Spinal cord (tissue), 10 donors: ENCODE measurements at places on chromosomes 11 and 22.

- H3K27ac ChIP-seq, result no peak overlapping the region
- H3K4me3 ChIP-seq, result no peak overlapping the region
- no peaks in the 10 kb centered on the region for H3K4me1 ChIP-seq
- H3K27me3 ChIP-seq, result no peaks in the 10 kb centered on the region
- DNase-seq, result no peak
Observed at GRCh38 chr11:44469412-44469811, 96.1 kb upstream of the CD82 start.

- no peak overlapping the region for H3K4me3 ChIP-seq
- H3K36me3 ChIP-seq, result no peaks in the 10 kb centered on the region
- H3K27me3 ChIP-seq, result no peaks in the 10 kb centered on the region
- H3K27ac ChIP-seq, result no peak overlapping the region
- DNase-seq, result no peak
Observed at GRCh38 chr11:37532271-37532670, 934.2 kb upstream of the RAG2 start.

DNA sequence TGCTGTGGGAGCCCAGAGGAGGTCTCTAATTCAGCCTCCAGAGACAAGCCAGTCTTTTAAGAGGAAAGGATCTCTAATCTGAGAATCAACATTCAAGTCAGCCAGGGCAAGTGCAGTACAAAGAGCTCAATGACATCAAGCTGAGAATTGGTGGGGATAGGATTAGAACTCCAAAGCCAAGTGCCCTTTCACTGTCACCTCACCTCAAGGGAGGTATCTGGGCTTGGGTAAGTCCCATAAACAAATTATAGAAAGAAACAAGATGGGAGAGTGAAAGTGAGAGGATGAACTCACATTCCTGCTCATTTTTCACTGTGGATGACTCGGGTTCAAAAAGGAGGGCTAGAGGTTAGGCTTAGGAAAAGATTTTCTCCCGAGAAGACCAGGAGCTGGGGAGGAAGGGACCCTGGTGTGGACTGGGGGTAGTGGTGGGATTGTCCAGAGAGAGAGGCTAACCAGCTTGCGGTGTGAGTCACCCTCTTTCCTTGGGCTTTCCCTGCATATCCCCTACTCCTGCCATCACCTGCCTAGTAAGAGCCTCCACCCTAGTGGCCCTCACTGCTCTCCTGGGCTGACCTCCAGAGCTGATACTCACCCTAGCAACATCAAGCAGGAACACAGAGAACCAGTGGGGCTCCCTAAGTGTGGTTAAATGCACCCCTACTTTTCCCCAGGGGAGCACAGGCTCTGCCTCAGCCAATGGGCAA, 70.4 kb downstream of the RRM1 start:
- no peak for DNase-seq
- H3K4me1 ChIP-seq, result no peaks in the 10 kb centered on the region
- H3K36me3 ChIP-seq, result no peaks in the 10 kb centered on the region
- H3K27ac ChIP-seq, result no peak overlapping the region
- H3K4me3 ChIP-seq, result no peak overlapping the region
- no peaks in the 10 kb centered on the region for H3K27me3 ChIP-seq

- H3K27me3 ChIP-seq, result no peaks in the 10 kb centered on the region
- H3K36me3 ChIP-seq, result peaks cover 4% of the 10 kb centered on the region
- no peak for DNase-seq
- peak overlapping the region; percentile 61 for H3K27ac ChIP-seq
- peak overlapping the region; percentile 55 for H3K4me3 ChIP-seq
Observed at GRCh38 chr11:57427727-57428082, 784 bp upstream of the SLC43A3 start.

- no peak overlapping the region for H3K27ac ChIP-seq
- H3K4me3 ChIP-seq, result no peak overlapping the region
- no peak for DNase-seq
Observed at GRCh38 chr11:5700421-5701054, 10.9 kb downstream of the TRIM22 start.

- no peaks in the 10 kb centered on the region for H3K27me3 ChIP-seq
- no peak overlapping the region for H3K4me3 ChIP-seq
- no peak for DNase-seq
- H3K27ac ChIP-seq, result no peak overlapping the region
Observed at GRCh38 chr11:71519546-71519945, 7.5 kb upstream of the KRTAP5-7 start.

DNA sequence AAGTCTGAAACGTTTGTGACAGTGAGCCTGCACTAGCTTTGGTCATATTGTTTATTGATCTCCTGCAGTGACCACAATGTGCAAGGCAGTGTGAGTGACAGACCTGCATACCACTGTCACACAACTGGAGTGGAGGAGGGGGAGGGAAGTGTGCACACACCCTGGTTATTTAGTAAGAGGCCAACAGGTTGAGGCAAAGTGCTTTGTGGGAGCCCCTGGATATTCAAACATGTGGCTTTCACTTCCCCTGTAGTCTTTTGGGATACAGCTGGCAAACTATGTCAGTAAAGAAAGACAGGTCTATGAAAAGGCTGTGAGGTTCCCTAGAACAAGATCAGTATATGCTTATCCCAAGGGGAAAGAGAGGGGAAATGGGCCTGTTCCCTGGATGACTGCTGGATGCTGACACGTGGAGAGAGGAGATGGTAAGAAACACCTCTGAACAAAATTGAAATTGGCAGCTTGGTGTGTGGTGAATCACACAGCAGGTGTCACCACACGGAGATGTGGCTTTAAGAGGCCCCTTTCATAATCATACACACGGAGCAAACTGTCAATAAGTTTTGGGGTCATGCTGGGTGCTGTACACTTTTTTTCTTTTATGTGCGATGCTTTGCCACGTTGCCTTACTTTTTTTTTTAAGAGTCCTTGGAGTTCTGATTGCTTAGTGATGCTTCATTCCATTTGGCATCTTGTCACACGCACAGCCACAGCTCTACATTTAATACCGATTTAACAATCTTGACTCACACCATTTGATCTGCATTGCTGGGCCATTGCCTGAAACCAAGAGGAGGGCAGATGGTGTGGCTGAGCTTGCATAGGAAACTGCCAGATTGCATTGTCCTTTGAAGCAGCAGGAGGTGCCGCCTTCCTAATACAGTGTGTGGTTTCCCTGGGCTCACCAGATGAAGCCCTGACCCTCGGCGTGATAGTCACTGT, 11.3 kb downstream of the OSBP2 start:
- peak; percentile 90 for DNase-seq
- no peaks in the 10 kb centered on the region for H3K36me3 ChIP-seq
- no peak overlapping the region for H3K4me3 ChIP-seq
- no peaks in the 10 kb centered on the region for H3K27me3 ChIP-seq
- H3K4me1 ChIP-seq, result peaks cover 9% of the 10 kb centered on the region

- no peaks in the 10 kb centered on the region for H3K36me3 ChIP-seq
- DNase-seq, result no peak
- H3K27ac ChIP-seq, result no peak overlapping the region
- H3K4me1 ChIP-seq, result peaks cover 8% of the 10 kb centered on the region
- H3K27me3 ChIP-seq, result no peaks in the 10 kb centered on the region
Observed at GRCh38 chr11:92803391-92803790, 166.1 kb upstream of the MTNR1B start.

GRCh38 chr22:39530692-39531331, 1.7 kb downstream of the RPS19BP1 start:
- H3K4me1 ChIP-seq, result peaks cover 64% of the 10 kb centered on the region
- no peak overlapping the region for H3K4me3 ChIP-seq
- H3K36me3 ChIP-seq, result peaks cover 57% of the 10 kb centered on the region
- no peaks in the 10 kb centered on the region for H3K27me3 ChIP-seq
- H3K27ac ChIP-seq, result no peak overlapping the region

- DNase-seq, result no peak
- no peak overlapping the region for H3K27ac ChIP-seq
- no peaks in the 10 kb centered on the region for H3K4me1 ChIP-seq
- H3K4me3 ChIP-seq, result no peak overlapping the region
Observed at GRCh38 chr11:122348659-122349409, 232.8 kb upstream of the BLID start.

DNA sequence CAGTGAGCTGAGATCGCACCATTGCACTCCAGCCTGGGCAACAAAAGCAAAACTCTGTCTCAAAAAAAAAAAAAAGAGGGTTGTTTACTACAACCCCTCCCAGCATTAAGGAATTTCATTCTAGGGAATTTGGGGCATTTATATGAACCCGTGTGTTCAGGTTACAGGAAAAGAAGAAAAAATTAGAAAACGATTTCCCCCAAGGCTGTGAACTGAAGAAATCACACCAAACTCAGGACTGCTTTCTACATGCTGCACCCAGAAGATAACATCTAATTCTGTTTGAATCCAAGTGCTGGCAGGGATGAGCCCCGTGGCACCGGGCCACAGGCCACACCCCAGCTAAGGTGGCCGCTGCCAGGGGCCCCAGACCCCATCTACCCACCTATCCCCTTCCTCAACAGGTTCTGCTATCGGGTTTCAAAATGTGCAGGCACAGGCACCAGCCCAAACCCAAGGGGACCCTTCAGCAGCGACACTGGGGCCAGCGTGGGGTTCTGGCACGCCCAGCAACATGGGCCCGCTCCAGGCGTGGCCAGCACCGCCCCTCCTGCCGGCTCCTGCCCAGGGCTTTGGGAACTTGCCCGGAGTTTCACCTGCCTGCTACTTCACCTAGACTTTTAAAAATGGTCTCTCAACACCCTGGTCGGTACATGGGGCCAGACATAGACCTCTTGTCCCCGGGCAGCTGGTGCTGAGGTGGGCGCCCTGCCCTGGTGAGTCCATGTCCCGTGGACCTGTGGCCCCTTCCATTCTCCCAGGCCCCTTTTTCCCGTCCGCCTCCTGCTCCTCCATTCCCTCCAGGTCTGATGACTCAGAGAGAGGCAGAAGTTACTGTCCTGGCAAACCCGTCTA, 11.8 kb downstream of the CELSR1 start:
- peaks cover 2% of the 10 kb centered on the region for H3K4me1 ChIP-seq
- H3K27ac ChIP-seq, result no peak overlapping the region
- H3K36me3 ChIP-seq, result no peaks in the 10 kb centered on the region
- no peak for DNase-seq

DNA sequence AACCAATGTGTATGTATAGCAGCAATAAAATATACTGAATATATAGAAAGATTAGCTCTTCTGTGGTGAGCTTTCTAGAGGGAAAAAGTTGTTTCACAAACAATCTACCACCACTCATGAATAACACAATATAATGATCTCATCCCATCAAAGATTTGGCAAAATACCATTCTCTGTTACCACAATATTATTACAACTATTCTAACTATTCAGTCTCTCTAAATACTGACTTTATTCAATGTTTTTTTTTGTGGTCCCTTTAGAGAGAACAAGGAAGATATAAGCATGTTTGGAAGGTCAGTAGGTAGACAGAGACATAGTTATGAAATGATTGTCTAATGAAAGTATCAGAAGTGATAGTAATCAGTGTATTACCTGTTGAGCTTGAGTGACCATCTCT, 7.8 kb downstream of the CCDC90B start:
- DNase-seq, result no peak
- no peaks in the 10 kb centered on the region for H3K4me1 ChIP-seq
- no peak overlapping the region for H3K4me3 ChIP-seq
- no peak overlapping the region for H3K27ac ChIP-seq
- H3K27me3 ChIP-seq, result no peaks in the 10 kb centered on the region
- peaks cover 10% of the 10 kb centered on the region for H3K36me3 ChIP-seq

DNA sequence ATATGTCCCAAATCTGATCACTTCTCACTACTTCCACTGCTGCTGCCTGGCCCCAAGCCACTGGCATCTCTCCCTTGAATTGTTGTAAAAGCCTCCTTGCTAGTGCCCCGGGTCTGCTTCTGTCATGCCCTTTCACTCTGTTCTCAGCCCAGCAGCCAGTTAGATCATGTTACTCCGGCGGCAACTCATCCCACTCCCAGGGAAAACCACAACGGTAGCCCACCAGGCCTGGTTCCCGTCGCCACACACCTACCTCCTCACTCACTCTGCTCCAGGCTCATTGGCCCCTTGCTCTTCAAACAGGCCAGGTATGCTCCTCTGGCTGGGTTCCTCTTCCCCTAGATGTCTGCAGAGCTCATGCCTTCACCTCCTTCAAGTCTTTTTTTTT, 3.8 kb upstream of the MARK2 start:
- H3K4me1 ChIP-seq, result peaks cover 16% of the 10 kb centered on the region
- peaks cover 5% of the 10 kb centered on the region for H3K36me3 ChIP-seq
- no peaks in the 10 kb centered on the region for H3K27me3 ChIP-seq
- no peak for DNase-seq
- H3K4me3 ChIP-seq, result no peak overlapping the region

DNA sequence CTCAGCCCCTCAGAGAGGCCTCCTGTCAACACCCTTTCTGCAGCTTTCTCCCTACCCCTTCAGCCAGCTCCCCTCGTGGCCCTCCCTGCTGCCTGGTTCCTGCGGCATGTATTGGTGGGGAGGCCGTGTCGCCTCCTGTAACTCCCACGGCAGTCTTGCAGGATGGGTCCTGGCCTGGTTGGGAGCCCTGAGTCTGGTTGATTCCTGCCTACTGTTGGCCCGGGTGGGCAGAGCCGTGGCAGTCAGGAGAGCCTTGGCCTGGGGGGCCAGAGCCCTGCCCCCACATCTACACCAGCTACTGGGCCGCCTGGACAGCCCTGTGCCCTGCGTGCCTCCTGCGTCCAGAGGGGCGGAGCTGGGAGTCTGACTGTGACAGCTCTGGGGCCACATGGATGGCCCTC, 30.3 kb upstream of the GRAMD4 start:
- peaks cover 83% of the 10 kb centered on the region for H3K4me1 ChIP-seq
- H3K36me3 ChIP-seq, result peaks cover 49% of the 10 kb centered on the region
- H3K4me3 ChIP-seq, result no peak overlapping the region
- H3K27ac ChIP-seq, result no peak overlapping the region

DNA sequence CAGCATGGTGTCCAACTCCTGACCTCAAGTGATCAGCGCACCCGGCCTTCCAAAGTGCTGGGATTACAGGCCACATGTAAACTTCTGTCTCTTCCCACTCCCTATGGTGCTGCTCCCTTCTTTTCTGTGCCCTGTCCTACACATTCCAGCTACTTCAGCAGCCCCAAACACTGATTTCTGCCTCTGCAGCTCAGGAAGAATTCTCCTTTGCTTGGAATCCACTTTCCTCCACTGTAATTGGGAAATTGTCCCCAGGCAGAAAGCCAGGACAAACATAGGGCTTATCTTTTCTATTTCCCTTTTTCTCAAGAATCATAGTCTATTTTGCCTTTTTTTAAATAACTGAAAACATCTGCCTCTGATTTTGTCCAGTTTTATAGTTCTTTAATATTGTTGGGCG, 21.3 kb upstream of the DRG1 start:
- H3K36me3 ChIP-seq, result no peaks in the 10 kb centered on the region
- DNase-seq, result no peak
- H3K4me3 ChIP-seq, result no peak overlapping the region
- H3K27me3 ChIP-seq, result no peaks in the 10 kb centered on the region
- H3K27ac ChIP-seq, result no peak overlapping the region

- DNase-seq, result no peak
- no peak overlapping the region for H3K4me3 ChIP-seq
- H3K27ac ChIP-seq, result no peak overlapping the region
Observed at GRCh38 chr11:3219281-3219892, 774 bp upstream of the MRGPRG start.

GRCh38 chr22:49717322-49717919, 110.3 kb downstream of the BRD1 start:
- no peaks in the 10 kb centered on the region for H3K27me3 ChIP-seq
- H3K4me1 ChIP-seq, result peaks cover 5% of the 10 kb centered on the region
- H3K4me3 ChIP-seq, result no peak overlapping the region
- no peaks in the 10 kb centered on the region for H3K36me3 ChIP-seq
- no peak for DNase-seq

GRCh38 chr11:113457784-113458183, 17.4 kb downstream of the DRD2 start:
- H3K27me3 ChIP-seq, result no peaks in the 10 kb centered on the region
- H3K36me3 ChIP-seq, result no peaks in the 10 kb centered on the region
- DNase-seq, result no peak

GRCh38 chr22:28826921-28827320, 26.6 kb upstream of the XBP1 start:
- H3K27ac ChIP-seq, result no peak overlapping the region
- no peaks in the 10 kb centered on the region for H3K36me3 ChIP-seq
- no peak overlapping the region for H3K4me3 ChIP-seq
- no peak for DNase-seq
- H3K27me3 ChIP-seq, result no peaks in the 10 kb centered on the region
